CD4-positive, alpha-beta T cell treated with Interleukin-17A for 4 hours (primary cell): ENCODE measurements at places on chromosomes 12 and 14.

- DNase-seq = no peak
Observed at GRCh38 chr14:63032641-63033040, 12.6 kb downstream of the KCNH5 start.

- DNase-seq = no peak
Observed at GRCh38 chr14:36967892-36968555, 204.4 kb downstream of the SLC25A21 start.

- DNase-seq = no peak
Observed at GRCh38 chr14:70527501-70528105, 7.2 kb downstream of the ADAM20 start.

GRCh38 chr12:86950444-86950843 lies 694.3 kb upstream of the MGAT4C start:
- DNase-seq = no peak

DNA sequence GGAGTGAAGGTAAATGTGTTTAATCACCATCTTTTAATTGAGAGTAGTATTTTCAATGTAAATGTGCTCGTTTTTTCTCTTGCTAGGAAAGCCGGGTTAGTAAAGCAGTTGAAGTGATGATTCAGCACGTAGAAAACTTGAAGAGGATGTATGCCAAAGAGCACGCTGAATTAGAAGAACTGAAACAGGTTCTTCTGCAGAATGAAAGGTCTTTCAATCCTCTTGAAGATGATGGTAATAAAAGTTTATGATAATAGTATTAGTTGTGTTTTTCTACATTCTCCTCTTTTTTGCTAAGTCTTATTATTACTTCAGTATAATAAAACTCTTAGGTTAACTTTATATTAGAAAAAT lies 93.9 kb downstream of the DNAI7 start:
- no peak for DNase-seq

DNA sequence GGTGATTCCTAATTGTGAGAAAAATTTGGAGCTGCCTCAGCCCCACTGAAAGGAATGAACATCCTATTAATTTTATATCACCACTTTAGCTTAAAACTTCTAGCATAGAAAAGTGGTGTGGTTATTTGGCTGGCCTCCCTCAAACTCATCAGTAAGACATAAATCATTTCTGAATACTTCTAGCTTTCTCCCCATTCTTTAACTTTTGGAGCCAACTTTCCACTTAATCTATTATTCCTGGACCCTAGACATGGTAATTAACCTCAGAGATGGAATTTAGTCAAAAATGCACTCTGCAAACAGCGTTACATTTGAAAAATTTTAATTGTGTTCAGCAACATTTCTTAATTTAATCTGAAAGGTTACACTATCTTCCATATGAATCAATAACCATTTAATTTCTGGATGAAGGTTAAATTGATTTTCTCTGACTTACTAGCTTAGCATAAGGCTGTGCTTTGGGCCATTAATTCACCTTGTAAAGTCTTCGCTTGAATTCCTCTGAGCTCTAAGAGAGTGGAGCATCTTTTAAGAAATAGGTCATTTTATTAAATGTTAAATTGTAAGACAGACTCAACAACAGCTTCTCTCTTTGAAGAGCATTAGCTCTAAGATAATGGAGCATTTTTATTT lies 753.6 kb upstream of the STXBP6 start:
- DNase-seq = no peak
